ENCODE measurements at places on chromosomes 5 and 9. TPM values are rescaled to one million over a fixed set of nuclear protein-coding genes. Genes with fewer than 3 reads are reported as not detected.

CARD6 gene
- 37.9 TPM for total RNA-seq

ESM1 gene
- 764 TPM for total RNA-seq

- no peak for DNase-seq
These were observed 6.1 kb upstream of the TNIP1 start for GRCh38 chr5:151086905-151087360.

DNA sequence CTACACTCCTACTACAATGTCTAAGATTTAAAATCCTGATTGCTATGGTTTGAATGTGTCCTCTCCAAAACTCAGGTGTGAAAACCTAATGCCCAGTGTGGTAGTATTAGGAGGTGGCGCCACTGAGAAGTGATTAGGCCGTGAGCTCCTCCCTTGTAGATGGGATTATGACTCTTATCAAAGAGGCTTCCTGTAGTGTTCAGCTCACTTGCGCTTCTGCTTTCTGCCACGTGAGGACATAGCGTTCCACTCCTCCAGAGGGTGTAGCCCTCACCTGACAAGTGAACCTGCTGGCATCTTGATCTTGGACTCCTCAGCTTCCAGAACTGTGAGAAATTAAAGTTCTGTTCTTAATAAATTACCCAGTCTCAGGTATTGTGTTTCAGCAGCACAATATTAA is 33.0 kb upstream of the WHRN start:
- no peak for DNase-seq

Measured in pulmonary artery endothelial cell (primary cell).